GM23338 (cell line): ENCODE measurements at places on chromosomes 6 and 20. TPM values are rescaled to one million over a fixed set of nuclear protein-coding genes. Genes with fewer than 3 reads are reported as not detected.
A peak's percentile ranks its signal among the peaks of the same experiment; 100 is the strongest.

GRCh38 chr6:165574220-165575157, 88.6 kb downstream of the PDE10A start:
- no peak overlapping the region for H3K27ac ChIP-seq
- H3K4me1 ChIP-seq: no peaks in the 10 kb centered on the region
- no peaks in the 10 kb centered on the region for H3K36me3 ChIP-seq
- no peak overlapping the region for H3K4me3 ChIP-seq

DNA sequence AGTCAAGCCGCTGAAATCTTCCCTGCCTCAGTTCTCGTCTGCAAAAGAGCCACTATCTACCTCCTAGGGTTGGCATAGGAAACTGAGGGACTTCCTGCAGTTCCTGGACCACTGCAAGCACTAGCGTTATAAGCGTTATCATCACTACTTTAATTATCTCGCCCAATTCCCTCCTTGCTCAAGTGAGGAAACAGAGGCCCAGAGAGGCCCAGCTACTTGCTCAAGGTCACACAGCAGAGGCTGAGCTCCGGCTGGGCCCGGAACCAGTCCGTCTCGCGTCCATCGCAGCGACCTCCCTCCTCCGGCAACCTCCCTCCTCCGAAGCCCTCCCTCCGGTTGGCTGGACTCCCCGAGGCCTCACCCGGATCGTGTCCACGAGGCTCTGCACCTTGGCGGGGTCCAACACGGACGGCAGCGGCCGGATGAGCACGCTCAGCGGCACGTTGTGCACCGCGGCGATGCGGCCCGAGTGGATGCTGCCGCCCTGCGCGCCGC, 338 bp downstream of the SRXN1 start:
- H3K4me3 ChIP-seq: peak overlapping the region; percentile 64
- H3K36me3 ChIP-seq: no peaks in the 10 kb centered on the region
- H3K4me1 ChIP-seq: peaks cover 39% of the 10 kb centered on the region
- no peak overlapping the region for H3K27ac ChIP-seq
- peaks cover 13% of the 10 kb centered on the region for H3K27me3 ChIP-seq

- H3K27ac ChIP-seq: no peak overlapping the region
- H3K36me3 ChIP-seq: no peaks in the 10 kb centered on the region
- H3K27me3 ChIP-seq: no peaks in the 10 kb centered on the region
- DNase-seq: no peak
- H3K4me3 ChIP-seq: no peak overlapping the region
These were observed 14.1 kb upstream of the PPARD start for GRCh38 chr6:35328108-35328723.

DNA sequence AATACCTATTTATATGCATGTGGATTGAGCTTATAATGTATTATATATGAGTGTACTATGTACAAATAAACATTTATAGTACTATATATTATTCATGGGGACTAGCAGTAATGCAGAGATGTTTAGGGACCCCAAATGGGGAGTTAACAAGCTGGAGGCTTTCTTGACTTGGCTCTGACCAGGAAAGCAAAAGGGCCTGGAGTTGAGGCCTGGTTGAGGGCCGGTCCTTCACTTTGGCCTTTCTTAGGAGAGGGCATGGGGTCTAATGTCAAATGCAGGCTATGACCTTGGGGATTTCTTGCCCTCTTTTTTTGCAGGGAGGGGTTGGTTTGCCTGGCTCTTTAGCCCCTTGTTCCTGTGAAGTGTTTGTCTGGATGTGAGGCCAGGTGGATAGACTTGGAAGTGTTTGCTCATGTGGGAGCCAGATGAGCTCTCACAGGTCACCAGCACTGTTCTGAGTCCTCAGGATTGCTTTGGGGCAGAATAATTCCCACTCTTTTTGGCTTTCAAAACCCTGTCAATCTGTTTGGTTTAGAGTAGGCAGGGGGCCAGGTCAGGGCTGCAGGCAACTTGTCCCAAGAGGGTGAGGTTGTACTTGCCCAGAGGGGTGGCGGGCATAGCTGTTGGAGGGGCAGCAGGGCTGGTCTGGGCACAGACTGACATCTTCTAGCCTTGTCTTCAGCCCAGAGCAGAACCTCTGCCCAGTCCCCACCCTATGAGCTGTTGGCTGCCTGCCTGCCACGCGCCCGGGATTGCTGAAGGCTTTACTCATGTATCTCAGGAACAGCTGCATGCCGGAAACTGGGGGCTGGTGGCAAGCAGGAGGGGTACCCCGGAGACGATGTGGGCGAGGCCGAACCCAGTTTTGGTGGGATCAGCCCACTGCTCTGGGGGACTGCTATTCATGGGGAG, 14.6 kb downstream of the TJAP1 start:
- H3K4me3 ChIP-seq: no peak overlapping the region
- no peaks in the 10 kb centered on the region for H3K27me3 ChIP-seq
- H3K4me1 ChIP-seq: peaks cover 16% of the 10 kb centered on the region
- no peak overlapping the region for H3K27ac ChIP-seq
- DNase-seq: no peak

Gene TP53INP2
- 3.3 and 3.8 TPM in 2 replicates for total RNA-seq

Gene MYT1
- 0.83 and 1.6 TPM in 2 replicates for total RNA-seq

DNA sequence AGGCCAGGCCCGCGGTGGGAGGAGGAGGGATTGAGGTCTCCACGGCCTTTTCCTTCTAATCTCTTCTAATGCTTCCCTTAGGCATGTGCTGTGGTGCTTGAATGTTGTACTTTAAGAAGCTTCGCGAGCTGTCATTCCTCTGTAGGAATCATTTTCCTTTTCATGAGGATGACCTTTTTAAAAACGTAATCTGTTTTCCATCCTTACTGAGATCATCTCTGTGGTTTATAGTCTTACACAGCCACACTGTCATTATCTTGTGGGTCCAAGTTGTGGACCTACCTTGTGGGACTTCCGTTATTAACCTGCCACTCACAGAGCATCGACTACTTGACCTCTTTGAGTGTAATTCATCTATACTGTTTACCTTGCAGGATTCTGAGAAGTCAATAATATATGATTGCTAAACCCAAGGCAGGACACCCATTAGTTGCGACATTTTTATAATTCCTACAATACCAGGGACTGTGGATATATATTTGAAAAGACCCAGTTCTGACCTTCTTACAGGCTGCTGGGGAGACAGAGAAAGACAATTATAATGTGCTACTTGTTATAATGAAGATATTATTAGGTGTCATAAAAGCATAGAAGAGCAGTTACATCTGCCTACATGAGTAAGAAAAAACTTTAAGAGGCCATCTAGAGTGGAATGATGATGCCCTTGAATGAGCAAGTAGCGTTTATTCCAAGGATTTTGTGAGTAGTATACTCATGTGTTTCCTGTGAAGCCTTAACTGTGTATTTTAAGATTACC, 842 bp downstream of the SLC25A27 start:
- peaks cover 12% of the 10 kb centered on the region for H3K27me3 ChIP-seq
- no peaks in the 10 kb centered on the region; the same call in 1 of the 2 replicates for H3K36me3 ChIP-seq
- peak overlapping the region; percentile 64 for H3K4me3 ChIP-seq
- no peak overlapping the region for H3K27ac ChIP-seq
- DNase-seq: peak; percentile 41
- peaks cover 13% of the 10 kb centered on the region for H3K4me1 ChIP-seq

Gene RAET1L
- total RNA-seq: not detected in 2 replicates

- no peaks in the 10 kb centered on the region for H3K36me3 ChIP-seq
- no peaks in the 10 kb centered on the region for H3K4me1 ChIP-seq
- DNase-seq: no peak
- H3K27me3 ChIP-seq: no peaks in the 10 kb centered on the region
- no peak overlapping the region for H3K4me3 ChIP-seq
These were observed 251.2 kb downstream of the BCKDHB start for GRCh38 chr6:80357674-80358073.

GRCh38 chr20:20503777-20504530, 136.1 kb downstream of the INSM1 start:
- no peak for DNase-seq
- 0 out of 2 replicates have a peak, but pooled peaks cover 6% of the 10 kb centered on the region for H3K36me3 ChIP-seq
- H3K27ac ChIP-seq: no peak overlapping the region
- no peaks in the 10 kb centered on the region for H3K27me3 ChIP-seq
- no peak overlapping the region for H3K4me3 ChIP-seq
- H3K4me1 ChIP-seq: no peaks in the 10 kb centered on the region

GRCh38 chr20:9474835-9475415, 39.5 kb upstream of the LAMP5 start:
- H3K27ac ChIP-seq: no peak overlapping the region
- H3K4me1 ChIP-seq: no peaks in the 10 kb centered on the region
- H3K27me3 ChIP-seq: no peaks in the 10 kb centered on the region

DNA sequence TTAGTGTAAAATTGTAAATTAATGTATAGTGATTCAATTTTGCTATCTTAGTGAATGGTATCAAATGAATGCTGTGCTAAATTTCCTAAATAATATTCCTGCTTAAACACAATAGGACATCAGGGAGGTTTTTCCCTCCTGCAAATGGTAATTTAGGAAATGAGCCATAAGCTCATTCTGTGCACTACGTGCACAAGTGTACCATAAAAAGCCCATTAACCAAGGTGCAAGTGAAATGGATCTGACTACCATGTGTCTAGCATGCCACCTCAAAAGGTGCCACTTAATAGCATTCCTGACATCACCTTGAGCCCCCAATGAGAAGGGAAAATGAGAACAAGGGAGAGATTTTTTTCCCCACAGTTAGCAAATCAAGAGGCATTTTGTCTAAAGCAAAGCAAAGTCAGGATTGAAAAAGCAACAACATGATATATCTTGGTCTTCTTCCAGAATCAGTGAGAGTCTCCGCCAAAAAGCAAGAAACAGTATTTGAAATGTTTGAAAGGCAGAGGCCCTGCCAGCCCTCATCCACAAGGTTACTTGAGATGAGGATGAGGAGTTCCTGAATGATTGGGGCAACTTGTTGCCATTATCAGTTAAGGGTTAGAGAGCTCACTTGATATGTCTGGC, 334.2 kb upstream of the RSPO3 start:
- no peaks in the 10 kb centered on the region for H3K36me3 ChIP-seq
- H3K4me1 ChIP-seq: no peaks in the 10 kb centered on the region
- H3K27me3 ChIP-seq: no peaks in the 10 kb centered on the region
- DNase-seq: no peak

GRCh38 chr6:20060252-20060651, 152.0 kb downstream of the MBOAT1 start:
- no peak overlapping the region for H3K27ac ChIP-seq
- no peaks in the 10 kb centered on the region for H3K27me3 ChIP-seq
- no peaks in the 10 kb centered on the region for H3K4me1 ChIP-seq
- no peaks in the 10 kb centered on the region for H3K36me3 ChIP-seq

GRCh38 chr6:75079589-75079988, 126.3 kb downstream of the COL12A1 start:
- no peak overlapping the region for H3K27ac ChIP-seq
- no peak for DNase-seq
- no peak overlapping the region for H3K4me3 ChIP-seq
- H3K27me3 ChIP-seq: peaks cover 18% of the 10 kb centered on the region
- 0 out of 2 replicates have a peak, but pooled peaks cover 5% of the 10 kb centered on the region for H3K4me1 ChIP-seq

GRCh38 chr20:62766716-62767115, 29.6 kb upstream of the MRGBP start:
- H3K4me1 ChIP-seq: no peaks in the 10 kb centered on the region; the same call in 1 of the 2 replicates
- H3K27ac ChIP-seq: no peak overlapping the region
- no peaks in the 10 kb centered on the region for H3K27me3 ChIP-seq
- no peak for DNase-seq
- H3K36me3 ChIP-seq: no peaks in the 10 kb centered on the region
- no peak overlapping the region for H3K4me3 ChIP-seq

DNA sequence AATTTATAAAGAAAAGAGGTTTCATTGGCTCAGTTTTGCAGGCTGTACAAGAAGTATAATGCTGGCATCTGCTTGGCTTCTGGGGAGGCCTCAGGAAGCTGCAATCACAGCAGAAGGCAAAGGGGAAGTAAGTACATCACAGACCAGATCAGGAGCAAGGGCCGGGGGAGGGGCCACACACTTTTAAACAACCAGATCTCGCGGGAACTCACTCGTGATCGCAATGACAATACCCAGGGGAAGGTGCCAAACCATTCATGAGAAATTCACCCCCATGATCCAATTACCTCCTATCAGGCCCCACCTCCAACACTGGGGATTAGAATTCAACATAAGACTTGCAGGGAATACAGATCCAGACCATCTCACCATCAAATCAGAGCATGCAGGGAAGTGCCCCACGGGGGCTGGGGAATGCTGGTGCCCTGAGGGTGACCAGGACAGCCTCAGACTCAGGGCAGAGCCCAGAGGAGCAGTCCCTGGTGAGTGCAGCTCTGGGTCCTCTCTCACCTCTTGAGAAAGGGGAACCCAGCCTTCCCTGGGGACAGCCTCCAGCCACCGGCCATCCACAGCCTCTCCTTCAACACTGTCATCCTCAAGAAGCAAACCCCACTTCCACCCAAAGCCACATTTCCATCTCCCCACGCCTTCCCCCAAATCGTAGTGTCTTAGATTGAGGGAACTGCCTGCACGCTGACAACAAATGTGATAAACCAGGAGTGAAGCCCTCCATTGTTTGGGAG, 80.7 kb downstream of the ANKRD60 start:
- H3K27ac ChIP-seq: no peak overlapping the region
- peak; percentile 47 for DNase-seq
- H3K36me3 ChIP-seq: no peaks in the 10 kb centered on the region
- no peaks in the 10 kb centered on the region for H3K4me1 ChIP-seq
- peaks cover 6% of the 10 kb centered on the region; the same call in 1 of the 2 replicates for H3K27me3 ChIP-seq

GRCh38 chr20:12976720-12977309, 32.0 kb upstream of the SPTLC3 start:
- no peaks in the 10 kb centered on the region for H3K4me1 ChIP-seq
- no peak overlapping the region for H3K4me3 ChIP-seq
- no peak overlapping the region for H3K27ac ChIP-seq

Gene NFKBIE
- total RNA-seq: 19.8 and 25.9 TPM in 2 replicates

DNA sequence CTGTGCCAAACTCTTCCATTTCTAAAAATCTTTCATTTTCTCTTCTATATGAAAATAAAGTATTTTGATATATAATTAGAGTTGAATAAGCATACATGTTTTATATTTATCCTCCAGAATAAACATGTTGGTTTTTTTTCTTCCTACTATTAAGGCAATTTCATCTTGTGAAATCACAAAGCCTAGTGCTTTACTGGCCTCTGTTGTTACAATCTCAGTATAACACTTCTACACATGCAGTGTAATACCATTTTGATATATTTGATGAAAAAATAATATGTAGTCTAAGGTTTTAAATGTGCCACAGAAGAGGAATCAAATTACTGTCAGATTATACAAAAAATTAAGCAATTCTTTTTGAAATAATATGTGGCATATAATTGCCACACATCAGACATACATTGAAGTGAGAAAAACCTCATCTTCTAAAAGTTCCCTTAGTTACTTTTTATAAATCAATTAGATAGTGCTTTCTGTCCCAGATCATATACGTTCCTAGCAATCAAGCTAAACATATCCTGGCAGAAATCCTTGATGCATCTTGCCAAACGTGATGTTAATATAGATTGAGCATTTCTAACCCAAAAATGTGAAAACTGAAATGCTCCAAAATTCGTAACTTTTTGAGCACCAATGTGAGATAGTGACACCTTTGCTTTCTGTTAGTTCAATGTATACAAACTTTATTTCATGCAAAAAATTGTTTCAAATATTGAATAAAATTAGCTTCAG, 225.1 kb upstream of the MANEA start:
- DNase-seq: no peak
- no peaks in the 10 kb centered on the region for H3K27me3 ChIP-seq
- no peaks in the 10 kb centered on the region for H3K36me3 ChIP-seq
- no peak overlapping the region for H3K4me3 ChIP-seq
- H3K4me1 ChIP-seq: no peaks in the 10 kb centered on the region

GRCh38 chr6:40170856-40171255, 236.6 kb upstream of the MOCS1 start:
- H3K4me3 ChIP-seq: no peak overlapping the region
- no peaks in the 10 kb centered on the region for H3K36me3 ChIP-seq
- no peak for DNase-seq
- no peaks in the 10 kb centered on the region for H3K27me3 ChIP-seq

Gene MCM3
- 328 and 369 TPM in 2 replicates for total RNA-seq

Gene WFDC11
- not detected in 2 replicates for total RNA-seq

Gene RIMS1
- total RNA-seq: 3.9 and 4.0 TPM in 2 replicates

Gene ECT2L
- total RNA-seq: 0.03 TPM in 1 of 2 replicates, not detected in the other

- H3K4me1 ChIP-seq: no peaks in the 10 kb centered on the region
- no peak for DNase-seq
- no peaks in the 10 kb centered on the region for H3K36me3 ChIP-seq
- H3K27me3 ChIP-seq: no peaks in the 10 kb centered on the region
These were observed 76.0 kb downstream of the ADTRP start for GRCh38 chr6:11702500-11703130.

Gene FKBP1C
- 0.19 and 0.35 TPM in 2 replicates for total RNA-seq
